Stimulated activated CD8-positive, alpha-beta memory T cell treated with anti-CD3 and anti-CD28 coated beads, Interleukin-4, amount 100 ng/mL, for 4 hours (primary cell): ENCODE measurements at places on chromosomes 5 and 9.

GRCh38 chr5:110257971-110258370 lies 468.5 kb downstream of the TMEM232 start:
- DNase-seq = no peak

GRCh38 chr5:90171466-90171865 lies 238.1 kb downstream of the CETN3 start:
- DNase-seq = no peak

GRCh38 chr9:34589636-34590380 lies at the start of gene CNTFR:
CNTFR (minus strand) TSS chr9:34589724; CDS start chr9:34568981, 20,743 bp downstream.
- DNase-seq = no peak

DNA sequence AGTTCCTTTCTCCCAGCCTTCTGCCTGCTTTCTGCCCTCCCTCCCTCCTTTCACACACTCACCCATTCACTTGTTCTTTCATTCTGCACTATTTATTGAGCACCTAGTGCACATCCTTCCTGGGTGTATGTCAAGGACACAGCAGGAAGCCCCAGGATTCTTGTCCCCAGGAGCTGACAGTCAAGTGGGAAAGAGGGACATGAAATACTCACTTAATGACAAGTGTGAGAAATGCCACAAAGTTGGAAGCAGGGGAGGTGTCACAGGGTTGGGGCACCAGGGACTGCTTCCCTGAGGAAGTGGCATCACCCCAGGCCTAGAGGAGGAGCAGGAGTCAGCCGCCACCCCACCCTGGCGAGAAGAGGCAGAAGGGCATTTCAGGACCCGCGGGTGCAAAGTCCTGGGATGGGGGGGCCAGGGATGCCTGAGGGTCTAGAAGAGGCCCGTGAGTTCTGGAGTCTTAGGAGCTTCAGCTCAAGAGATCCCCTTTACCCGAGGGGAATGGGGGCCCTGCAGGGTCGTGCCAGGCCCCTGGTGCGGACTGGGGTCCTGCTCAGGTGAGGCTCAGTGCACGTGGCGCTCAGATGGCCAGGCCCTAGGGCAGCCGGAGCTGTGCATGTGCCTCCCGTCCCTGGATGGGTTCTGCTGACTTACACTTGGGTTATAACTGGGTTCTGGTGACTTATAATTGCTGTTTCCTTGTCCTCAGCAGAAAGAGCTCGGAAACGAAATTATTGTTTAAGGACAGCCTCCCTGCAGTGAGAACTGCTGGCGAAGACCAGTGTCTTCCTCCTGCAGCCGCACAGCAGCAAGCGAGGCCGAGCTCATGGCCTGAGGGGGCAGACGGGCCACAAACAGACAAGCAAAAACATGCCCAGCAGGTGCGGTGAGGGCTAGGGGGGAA lies 16.9 kb upstream of the LAMC3 start:
- DNase-seq = no peak

GRCh38 chr5:103389357-103389756 lies 130.8 kb downstream of the MACIR start:
- no peak for DNase-seq

DNA sequence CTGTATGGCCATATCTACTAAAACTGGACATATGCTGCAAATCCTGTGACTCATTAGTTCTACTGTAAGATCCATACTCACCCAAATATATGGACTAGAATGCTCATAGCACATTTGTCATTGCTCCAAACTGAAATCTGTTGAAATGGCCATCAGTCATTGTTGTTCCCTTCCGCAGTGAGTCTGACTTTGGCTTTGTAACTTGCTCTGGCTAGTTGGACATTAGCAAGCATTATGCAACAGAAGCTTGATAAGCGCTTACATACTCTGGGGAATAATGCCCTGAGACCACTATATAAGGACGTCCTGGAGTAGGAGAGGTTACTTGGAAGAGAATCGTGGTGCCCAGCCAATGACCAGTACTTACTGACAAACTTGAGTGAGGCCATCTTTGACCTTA lies 9.0 kb downstream of the KIAA1958 start:
- DNase-seq = no peak

GRCh38 chr5:80177236-80177635 lies 78.6 kb downstream of the SERINC5 start:
- DNase-seq = no peak

- DNase-seq = no peak
Measured at GRCh38 chr5:55036477-55036876, 12.4 kb downstream of the GZMK start.

DNA sequence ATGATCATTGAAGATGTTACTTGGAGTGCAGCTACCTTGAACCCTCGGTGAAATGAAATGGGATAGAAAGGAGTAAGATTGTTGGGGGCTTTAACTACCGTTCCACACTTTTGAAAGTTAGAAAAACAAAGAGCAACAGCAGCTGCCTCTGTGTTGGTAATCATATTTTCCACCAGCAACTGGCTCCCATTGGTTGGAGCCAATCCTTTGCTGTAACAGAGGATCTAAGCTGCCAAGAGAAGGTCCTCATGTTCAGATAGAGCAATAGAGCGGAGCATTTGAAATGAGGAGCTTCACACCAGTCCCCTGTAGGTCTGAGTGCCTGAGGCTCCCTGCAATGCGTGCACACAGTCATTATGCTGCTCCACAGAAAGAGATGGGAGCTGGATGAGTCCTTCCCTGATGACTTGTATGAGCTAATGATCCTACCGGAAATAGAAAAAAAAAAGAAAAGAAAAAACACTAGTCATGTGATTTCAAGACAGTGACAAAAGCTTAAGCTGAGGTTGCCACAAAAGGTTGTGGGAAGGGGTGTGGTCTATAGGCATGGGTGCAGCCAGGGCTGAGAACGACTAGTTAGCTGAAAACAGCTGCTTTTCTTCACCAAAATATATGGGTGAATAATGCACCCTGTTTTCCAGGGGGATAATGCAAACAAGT lies 300.7 kb downstream of the MLLT3 start:
- DNase-seq = peak; percentile 16

GRCh38 chr9:98993570-98993945 lies 49.9 kb downstream of the COL15A1 start:
- DNase-seq = no peak

DNA sequence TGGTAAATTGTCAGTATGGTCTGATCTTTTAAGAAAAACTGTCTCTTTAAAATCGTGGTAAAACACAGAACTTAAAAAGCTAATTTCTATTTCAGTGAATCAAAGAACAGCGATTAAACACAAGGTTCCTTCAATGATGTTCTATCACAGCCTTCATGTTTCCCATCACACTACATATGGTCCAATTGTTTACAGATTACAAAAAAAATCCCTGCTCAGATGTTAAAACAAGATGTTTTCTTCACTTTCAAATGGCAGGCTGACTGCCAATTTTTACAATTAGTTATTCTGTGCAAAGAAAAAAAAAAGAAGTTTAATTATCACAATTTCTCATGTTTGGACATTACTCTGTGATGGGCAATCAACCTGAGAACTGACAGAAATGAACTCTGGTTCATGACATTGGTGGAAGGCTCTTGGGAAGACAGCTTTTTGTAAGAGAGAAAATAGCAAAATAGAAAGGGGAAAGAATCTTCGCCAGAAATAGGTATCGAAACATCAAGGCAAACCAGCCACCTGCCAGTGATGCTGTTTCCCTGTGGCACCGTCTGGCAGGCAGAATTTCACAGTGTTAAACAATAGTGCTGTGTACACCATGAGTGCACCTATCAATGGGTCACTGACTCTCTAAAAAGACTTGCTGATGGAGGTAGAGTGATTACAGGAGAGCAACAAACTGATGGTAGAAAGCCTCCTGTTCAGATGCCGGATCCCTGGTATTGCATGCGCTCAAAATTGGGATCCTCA lies 1020.0 kb upstream of the ARRDC3 start:
- DNase-seq = no peak

GRCh38 chr9:33170464-33171415 lies 3.6 kb upstream of the B4GALT1 start:
- DNase-seq = no peak

DNA sequence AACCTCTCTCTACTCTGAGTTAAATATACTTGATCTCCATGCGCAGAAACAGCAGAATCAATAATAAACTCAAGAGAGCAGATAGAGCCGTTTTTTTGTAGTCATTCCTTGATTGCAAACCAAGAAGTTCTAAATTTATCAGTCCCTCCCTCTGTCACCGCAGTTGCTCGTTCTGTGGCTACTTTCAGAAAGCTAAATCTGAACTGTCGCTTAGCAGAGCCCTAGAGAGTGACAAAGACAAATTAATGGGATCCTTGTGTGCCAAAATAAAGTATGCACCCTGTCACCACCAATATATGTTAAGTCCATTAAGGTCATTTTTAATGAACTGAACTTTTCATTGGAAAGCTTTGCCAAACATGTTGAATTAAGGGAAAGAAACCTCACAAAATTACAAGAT lies 218.3 kb downstream of the ADAMTSL1 start:
- DNase-seq = no peak

DNA sequence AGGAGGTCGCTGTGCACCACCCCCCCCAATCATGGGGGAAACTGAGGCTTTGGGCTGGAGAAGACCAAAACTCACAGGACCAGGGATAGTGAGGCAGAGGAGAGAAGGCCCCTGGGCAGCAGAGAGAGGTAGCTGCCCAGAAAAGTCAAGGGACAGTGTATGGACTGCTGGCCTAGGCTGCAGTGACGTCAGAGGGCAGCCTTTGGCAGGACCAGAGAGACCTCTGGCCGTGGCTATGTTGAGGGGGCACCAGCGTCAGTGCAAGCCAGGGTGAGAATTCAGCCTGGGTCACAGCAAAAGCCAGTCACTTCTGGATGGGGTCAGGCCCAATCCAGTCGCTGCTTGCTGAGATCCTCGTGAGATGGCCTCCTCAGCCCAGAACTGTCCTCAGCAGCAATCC lies 26.5 kb downstream of the FLT4 start:
- DNase-seq = no peak

DNA sequence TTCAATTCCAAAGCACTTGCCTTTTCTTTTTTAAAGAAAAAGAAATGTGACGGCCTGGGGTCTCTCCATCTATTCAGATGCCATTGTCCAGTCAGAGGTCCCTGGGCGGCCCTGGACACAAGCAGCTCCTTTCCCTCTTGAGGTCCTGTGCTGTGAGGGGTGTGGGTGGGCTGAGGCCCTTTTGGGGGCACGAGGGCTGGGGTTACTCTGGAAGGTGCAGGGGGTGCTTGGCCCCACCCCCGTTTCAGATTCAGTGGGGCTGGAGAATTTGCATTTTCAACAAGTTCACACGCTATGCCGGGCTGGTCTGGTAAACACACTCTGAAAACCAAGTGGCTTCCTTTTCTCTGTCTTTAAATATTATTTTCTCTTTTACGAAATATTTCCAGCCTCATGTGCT lies 91.4 kb upstream of the PHYKPL start:
- DNase-seq = no peak

DNA sequence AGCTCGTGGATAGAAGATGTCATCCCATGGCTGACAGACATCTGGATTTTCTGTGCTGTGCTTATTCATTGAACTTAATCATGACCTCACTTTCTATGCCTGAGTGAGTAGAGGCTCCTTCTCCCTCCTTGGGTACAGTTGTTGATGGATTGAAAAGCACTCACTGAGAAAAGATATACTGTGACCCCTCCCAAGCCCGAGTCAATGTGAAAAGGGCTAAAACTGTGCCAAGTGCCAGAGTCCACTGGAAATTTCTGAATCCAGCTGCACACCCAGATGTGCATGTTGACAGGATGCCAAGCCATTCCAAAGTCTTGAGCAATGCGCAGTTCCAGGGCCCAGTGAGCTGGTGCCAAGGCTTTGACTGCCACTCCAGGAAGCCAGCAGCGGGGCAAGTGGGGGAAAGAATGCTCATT lies 473.0 kb downstream of the NTRK2 start:
- no peak for DNase-seq

DNA sequence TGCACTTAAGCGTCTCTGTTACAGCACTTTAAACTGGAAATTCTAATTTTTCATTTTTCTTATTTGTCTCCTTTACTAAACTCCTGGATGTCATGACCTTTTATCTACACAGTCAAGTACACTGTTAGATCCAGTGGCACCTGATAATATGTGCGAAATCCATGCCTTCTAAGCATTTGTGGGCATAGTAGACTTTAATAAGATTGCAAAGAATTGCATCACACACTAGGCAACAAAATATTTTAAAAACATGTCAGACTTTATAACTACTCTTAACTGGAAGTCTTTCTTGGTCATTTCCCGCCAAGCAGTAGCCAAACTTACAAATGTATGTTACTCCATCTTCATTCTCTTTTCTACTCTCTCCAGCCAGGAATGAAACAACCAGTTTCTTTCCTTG lies 5.0 kb upstream of the SPINK1 start:
- DNase-seq = no peak

DNA sequence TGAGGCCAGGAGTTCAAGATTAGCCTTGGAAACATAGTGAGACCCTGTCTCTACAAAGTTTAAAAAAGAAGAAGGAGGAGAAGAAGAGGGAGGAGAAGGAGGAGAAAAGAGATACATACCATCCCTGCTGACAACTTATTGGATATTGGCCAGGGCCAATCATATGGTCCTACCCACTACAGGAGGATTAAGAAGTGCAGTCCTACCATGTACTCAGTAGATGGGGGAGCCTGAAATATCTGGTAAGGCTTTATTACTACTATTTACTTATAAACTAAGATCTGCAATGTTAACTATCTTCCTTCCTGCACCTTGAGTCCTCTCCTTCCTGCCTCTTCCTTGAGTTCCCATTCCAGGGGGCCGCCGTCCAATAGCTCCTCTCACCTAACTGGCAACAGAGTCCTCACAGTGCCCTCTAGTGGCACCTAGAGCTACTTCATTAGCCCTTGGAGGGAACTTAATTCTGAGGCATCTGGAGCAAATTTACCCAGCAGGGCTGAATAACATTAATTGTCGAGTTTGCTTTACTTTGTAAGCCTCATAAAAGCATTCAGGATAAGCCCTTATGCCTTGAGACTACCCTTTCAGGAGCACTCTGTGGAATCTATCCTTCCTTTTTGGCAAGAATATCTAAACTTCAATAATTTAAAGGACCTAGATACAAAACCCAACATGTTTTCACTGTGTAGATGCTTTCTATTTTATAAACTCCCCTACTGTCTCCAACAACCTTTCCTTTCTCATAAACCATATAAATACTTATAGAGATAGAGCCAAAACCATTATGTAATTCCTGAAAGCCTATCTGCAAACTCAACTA lies 39.1 kb upstream of the RANBP6 start:
- peak; percentile 21 for DNase-seq

- DNase-seq = no peak
Measured at GRCh38 chr5:138359621-138360020, 7.1 kb downstream of the KDM3B start.

DNA sequence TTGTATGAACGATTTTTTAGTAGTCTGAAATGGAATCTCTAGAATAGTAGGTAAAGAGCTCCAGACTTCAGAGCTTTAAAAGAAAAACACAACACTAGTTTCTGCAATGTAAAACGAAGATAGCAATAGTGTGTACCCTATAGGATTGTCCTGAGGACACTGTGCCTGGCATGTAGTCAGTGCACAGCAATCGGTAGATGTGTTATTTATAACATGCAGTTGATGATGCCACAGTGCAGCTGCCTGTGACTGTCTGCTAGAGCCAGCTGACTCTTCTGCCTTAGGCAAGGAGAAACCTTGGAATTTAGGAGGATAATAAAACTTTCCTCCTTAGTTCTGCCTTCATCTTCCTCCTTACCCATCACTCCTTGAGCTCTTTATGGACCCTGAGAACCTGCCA lies 27.7 kb upstream of the TMOD1 start:
- DNase-seq = no peak

GRCh38 chr5:2153802-2154201 lies 271.1 kb upstream of the IRX4 start:
- DNase-seq = no peak
